GDM1 (cell line): ENCODE measurements at places on chromosomes 4 and X.

DNA sequence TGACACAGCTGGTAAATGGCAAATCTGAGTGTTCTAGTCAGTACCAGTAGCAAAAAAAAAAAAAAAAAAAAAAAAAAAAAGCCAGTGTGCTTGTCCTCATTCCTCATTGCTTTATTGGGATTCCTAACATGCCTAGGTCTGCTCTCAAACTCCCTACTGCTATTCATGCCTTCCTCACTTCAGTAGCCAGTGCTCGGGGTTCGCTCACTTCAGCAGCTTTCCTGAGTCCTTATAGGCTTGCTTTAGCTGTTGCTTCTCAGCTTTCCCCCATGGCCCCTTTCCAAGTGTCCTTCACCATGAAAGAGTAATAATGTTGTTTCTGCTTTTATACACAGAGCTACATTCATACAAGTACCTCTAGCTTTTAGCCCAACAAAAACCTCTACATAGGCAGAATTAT lies 30.8 kb downstream of the SLITRK2 start:
- no peak for DNase-seq

GRCh38 chr4:2932951-2933565 lies 30.1 kb downstream of the NOP14 start:
- no peak for DNase-seq

DNA sequence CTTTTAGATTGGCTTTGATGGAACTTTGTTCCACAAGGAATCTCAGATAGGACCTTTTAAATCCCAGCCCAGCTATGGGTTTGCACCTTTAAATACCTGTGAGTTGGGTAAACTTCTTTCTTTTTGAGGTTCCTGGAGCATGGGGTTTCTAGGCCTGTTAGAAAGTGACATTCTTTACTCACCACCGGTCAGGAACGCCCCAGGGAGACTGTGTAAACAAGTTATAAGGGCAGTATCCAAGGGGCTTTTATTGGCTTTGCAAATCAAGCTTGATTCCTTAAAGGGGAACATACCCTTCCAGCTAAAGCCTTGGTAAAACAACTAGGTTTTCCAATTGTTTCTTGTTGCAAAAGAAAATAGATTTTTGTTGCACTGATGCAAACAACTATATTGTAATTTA lies 93.4 kb downstream of the TENT5D start:
- no peak for DNase-seq

- no peak for DNase-seq
Observed at GRCh38 chrX:68789966-68790365, 38.9 kb upstream of the EFNB1 start.

GRCh38 chr4:23212558-23212957 lies 519.8 kb downstream of the GBA3 start:
- DNase-seq, result no peak

DNA sequence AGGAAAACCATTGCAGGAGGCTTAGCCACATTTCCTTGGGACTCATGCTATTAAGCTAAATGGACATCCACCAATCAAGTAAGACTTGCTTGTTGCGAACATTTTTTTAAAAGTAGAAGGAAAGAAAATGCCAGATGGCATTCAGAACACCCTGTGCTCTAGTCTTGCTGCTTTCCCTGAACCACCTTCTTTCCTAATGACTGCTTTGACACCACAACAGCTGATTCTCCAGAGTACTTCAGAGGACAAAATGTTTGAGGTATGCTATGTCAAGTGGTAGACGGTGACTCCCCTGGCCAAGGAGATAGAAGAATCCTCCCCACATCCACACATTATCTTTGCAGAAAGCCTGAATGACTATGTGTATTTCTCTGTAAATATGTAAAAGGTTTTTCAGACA lies 65.4 kb downstream of the ANK2 start:
- DNase-seq, result no peak

DNA sequence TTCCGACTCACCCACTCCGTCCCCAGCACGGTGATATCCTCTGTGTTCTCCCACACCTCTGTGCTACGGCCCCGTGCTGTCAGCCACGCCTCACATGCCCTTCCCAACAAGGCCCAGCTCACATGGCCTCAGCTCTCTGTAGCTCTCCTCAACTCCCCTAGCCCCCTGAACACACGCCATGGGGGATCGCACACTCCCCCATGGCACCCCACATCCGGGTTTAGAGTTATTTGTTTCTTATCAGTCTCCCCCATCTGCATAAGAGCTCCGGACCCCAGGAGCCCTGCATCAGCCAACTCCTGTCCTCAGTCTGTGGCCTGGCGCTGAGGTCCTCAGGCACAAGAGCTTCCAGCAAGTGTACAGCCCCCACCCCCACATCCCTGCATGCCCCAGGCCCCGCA lies 7.0 kb downstream of the C4orf50 start:
- no peak for DNase-seq

GRCh38 chrX:1932231-1932630 lies 317.4 kb downstream of the ASMT start:
- no peak for DNase-seq

GRCh38 chr4:133555671-133556070 lies 406.6 kb downstream of the PCDH10 start:
- DNase-seq, result no peak

- DNase-seq, result no peak
Observed at GRCh38 chrX:83260288-83260687, 247.8 kb upstream of the POU3F4 start.
